ENCODE measurements at places on chromosomes 13 and 19.

- DNase-seq, result no peak
Measured at GRCh38 chr13:64936879-64937278, 2293.3 kb downstream of the PCDH9 start.

GRCh38 chr19:18604820-18605159, 1.8 kb downstream of the CRLF1 start:
- DNase-seq, result no peak

DNA sequence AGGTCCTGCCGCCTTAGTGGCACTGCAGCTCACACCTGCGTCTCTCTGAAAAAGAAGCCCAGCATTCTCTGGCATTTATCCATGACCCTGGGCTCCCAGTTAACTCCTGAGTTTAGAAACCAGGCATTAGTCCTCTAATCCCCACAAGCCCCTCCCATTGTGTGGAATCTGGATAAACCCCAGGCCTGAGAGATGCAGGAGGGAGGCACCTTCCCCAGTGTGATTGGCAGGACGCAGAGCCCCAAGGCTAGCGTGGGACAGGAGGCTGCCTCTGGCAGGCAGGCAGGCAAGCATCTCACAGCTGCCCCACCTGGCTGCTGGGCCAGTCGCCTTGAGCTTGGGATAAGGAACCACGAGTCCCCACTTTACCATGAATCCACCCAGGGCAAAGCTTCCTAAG, 11.0 kb upstream of the SERPINE3 start:
- no peak for DNase-seq

- DNase-seq, result no peak
Measured at GRCh38 chr13:51727634-51728274, 76.2 kb downstream of the DHRS12 start.

GRCh38 chr13:67204764-67205163, 25.4 kb downstream of the PCDH9 start:
- DNase-seq, result no peak

- DNase-seq, result no peak
Measured at GRCh38 chr13:99332456-99332855, 25.3 kb upstream of the GPR183 start.
